ENCODE measurements at places on chromosomes 16 and 17.

DNA sequence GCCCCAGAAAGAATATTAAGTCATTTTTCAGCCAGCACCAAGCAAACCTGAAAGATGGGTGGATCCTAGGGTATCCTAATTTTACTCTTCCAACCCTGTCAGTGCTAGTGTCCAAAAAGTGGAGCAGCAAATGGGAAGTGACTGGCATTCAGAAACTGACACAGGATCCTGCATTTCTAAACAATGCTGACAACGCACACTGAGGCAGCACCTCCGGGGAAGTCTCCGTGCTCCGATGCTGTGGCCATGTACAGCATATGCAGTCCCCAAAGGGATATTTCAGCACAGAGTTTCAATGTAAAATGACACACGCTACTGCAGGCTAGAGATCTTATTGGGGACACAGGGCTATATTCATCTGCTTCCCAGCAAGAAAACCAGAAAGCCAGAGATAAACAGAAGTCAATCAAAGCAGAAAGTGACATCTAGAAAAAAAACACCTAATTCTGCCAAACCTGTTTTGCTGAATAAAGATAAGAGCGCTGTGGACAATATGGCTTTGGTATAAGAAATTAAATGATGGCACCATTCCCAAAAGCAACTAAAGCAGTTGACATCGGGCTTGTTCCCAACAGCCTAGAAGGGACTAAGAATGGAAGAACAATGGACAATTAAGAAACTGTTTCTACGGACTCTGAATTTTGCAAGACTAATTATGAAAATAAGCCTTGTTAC is 17.3 kb downstream of the XYLT1 start:
- no peak for DNase-seq

GRCh38 chr16:35725949-35726348 is 2266.5 kb downstream of the TP53TG3F start:
- no peak for DNase-seq

DNA sequence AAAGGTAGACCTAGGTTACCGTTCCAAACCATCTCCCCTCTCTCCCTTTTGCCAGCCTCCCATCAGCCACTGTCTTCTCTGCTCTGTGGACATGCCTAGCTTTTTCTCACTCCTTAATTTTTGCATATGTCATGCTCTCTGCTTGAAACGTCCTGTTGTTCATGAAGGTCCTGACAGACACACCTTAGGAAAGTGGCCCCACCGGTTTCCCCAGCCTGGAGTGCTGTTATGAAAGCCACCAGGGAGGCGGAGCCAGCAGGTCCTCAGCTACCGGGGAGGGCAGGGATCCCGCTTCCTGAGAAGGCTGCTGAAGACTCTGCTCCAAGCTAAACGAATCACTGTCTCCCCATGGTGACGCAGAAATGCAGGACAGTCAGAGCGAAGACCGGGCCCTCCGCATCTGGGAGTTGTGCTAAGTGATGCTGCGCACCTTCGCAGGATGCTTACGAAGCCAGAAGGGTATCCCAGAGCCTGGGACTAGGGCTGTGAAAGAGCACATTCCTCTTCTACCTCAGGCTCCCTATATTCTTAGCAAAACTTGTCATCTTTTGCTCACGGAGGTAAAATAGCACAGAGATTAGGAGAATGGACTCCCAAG is 2.3 kb upstream of the SLC16A11 start:
- DNase-seq = peak; percentile 92

- peak; percentile 13 for DNase-seq
Measured at GRCh38 chr17:53353919-53354351, 468.8 kb upstream of the KIF2B start.

GRCh38 chr16:397135-397661 is at the start of gene NME4:
Gene NME4, plus strand, starts transcription at chr16:397199. Its CDS starts 24 bp downstream, at chr16:397223.
- DNase-seq = no peak

DNA sequence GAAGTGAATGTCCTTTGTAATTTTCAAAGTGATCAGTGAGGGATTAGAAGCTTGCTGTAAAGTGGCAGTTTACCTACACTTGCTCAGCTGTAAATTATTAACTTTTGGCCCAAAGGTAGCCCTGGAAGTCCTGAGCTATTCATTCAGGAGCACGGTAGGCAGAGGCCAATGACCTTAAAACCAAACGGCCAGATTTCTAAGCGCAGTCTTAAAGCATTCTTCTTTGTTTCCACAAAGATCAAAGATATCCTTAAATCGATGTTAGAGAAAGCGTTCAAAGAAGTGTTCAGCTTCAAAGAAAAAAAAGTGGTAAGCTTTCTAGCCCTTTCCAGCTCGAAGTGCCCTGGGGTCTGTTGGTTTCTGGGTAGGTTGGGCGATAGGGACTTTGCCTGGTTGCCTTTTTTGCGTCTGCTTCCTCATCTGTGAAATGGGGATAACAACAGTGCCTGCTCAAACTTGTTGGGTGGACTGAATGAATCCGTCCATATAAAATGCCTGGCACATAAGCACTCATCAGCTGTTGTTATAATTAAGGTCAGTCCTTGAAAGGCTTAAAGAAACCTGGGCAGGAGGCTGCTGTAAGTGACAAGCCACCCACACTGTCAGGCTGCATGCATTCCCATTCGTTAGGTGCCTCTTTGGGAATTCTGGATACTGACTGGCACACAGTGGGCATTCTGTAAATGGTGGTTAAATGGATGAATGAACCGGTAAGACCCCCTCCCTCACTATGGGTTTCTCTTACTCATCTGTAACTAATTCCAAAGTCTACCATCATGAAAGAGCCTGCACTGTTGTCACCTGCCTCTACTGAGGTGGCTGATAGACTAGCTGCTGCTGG is 113.2 kb downstream of the PRKCA start:
- no peak for DNase-seq

GRCh38 chr17:48382989-48383388 is 47.0 kb downstream of the SKAP1 start:
- no peak for DNase-seq

GRCh38 chr17:19867079-19867328 is 732 bp downstream of the ULK2 start:
- DNase-seq = no peak

- no peak for DNase-seq
Measured at GRCh38 chr17:33377837-33378595, 84.9 kb upstream of the ASIC2 start.

GRCh38 chr17:20218272-20218671 is 209.1 kb downstream of the SPECC1 start:
- DNase-seq = no peak

- no peak for DNase-seq
Measured at GRCh38 chr16:87072101-87072500, 245.1 kb downstream of the C16orf95 start.

DNA sequence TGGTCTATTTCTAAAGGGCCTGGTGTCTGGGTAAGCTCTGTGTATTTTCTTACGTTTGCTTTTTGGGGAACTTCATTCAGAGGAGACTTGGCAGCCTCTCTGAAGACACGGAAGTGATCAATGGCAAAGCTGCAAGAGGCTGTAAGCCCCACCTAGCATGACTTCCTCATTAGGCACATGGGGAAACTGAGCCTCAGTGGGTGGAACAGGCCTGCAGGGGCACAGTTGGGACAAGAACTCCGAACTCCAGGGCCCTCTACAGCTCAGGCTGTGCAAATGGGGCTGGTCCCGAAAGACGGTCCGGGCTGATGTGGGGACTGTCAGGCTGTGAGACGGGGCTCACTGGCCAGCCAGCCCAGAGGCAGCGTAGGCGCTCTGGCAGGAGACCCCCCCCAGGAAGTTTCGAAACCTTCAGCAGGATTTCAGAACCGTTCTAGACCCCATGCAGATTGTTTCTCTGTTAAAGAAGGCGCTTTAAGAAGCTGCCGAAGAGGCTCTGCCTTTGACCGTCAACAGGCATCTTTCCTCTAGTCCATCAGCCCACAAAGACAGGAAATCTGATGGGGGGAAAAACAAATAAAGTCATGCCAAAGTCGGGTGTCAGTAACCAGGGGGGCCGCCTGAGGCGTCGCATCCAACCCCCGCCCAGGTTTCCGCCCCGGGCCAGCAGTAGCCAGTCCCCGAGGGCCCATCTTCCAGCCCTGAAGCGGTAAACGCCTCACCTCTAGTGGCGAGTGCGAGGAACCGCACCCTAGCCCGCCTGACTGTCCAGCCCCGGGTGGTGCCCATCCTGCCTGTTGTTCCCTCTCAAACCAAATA is 79.8 kb upstream of the TBC1D3K start:
- DNase-seq = no peak

DNA sequence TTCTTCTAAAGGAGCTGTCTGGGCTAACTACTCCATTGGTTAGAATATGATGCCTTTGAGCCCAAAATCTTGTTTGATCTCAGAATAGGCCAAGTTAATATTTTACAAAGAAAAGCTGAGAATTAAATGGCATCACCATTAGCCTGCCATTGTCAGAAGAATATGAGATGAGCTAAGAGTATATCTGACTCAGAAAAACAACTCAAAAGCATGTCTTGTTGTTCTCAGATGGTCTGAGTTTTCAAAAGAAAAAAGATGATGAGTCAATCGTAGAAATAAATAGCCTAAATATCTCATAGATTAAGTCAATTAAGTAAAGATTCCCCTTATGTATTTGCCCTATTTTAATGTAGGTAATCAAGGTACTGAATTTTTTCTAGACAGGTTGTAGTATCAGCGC is 197.1 kb upstream of the TBX2 start:
- DNase-seq = no peak

GRCh38 chr17:72465191-72466024 is 344.6 kb downstream of the SOX9 start:
- no peak for DNase-seq

- no peak for DNase-seq
Measured at GRCh38 chr16:66388350-66389139, 22.1 kb downstream of the CDH5 start.

DNA sequence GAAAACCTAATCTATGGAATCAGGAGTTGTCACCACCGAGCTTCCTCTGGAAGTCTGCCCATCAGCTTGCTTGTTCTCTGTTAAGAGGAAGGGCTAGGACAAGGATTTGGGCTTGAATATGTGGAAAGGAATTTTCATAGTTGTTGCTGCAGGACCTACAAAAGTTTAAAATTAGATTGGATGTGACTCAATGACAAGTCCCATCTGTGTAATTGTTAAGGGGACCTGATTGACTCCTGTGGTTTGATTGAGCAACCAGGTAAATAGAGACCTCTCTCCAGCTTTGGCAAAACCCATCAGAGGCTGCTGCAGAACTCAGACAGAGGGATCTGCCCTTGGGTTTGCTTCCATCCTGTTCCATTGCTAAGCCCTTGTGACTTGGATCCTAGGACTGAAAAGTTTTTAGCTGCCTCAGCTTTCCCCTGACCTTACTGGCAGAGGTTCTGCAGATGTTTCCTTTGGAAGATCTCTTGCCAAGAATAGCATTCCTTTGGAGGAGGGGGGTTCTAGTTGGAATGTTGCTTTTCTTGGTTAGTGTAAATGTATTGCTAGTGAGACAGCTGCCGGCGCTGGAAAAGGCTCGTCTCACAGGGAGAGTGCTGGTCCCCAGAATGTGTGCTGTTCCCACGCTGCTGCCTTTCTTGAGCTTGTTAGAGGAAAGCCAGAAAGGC is 50.0 kb downstream of the SF3B3 start:
- DNase-seq = no peak

- DNase-seq = no peak
Measured at GRCh38 chr17:834136-834535, 52.0 kb downstream of the MRM3 start.

- no peak for DNase-seq
Measured at GRCh38 chr16:57688487-57688986, 6.1 kb upstream of the DRC7 start.

DNA sequence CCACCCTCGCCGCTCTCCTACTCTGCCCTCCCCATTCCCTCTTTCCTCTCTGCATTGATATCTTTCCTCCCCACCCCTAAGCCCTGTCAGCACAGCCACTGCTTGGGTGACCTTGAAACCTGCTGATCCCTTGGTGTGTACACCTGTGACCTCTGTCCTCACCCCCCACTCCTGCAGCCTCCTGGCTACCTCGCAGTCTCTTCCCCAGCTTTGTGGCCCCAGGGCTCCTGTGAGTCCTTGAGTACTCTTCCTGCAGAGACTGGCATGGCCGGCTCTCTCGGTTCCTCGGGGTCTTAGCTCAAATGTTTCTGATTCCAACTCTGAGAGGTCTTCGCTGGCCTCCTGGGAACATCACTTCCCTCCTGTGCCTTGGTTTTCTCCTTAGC is 31.7 kb downstream of the ADCY7 start:
- DNase-seq = no peak

DNA sequence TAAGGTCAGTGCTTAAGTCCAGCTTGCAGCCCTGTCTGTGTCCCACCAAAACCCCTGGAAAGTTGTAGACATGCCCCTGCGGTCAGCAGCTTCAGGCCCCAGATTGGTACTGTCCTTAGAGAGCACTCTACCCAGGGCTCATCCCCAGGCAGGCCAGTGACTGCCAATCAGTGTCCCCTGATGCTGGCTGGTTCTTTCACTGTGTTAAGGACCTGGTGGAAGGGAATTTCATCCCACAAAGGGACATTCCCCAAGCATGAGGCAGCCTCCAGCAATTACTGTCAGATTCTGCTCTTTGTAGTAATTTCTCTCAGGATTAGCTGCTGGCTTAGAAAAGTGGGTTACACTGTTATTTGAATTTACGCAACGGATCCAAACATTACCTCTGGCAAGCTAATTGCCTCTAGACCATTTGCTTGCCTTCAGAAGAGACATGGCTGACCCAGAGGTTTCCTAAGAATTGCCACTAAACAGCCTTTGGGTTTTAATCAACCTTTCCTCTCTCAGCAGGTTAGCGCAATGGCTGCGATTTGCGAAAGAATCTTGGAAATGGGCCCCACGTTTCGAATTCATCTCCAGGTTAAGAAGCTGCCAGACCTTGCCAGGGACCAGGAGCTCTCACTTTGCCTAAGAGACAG is 5.9 kb downstream of the IRX6 start:
- no peak for DNase-seq

DNA sequence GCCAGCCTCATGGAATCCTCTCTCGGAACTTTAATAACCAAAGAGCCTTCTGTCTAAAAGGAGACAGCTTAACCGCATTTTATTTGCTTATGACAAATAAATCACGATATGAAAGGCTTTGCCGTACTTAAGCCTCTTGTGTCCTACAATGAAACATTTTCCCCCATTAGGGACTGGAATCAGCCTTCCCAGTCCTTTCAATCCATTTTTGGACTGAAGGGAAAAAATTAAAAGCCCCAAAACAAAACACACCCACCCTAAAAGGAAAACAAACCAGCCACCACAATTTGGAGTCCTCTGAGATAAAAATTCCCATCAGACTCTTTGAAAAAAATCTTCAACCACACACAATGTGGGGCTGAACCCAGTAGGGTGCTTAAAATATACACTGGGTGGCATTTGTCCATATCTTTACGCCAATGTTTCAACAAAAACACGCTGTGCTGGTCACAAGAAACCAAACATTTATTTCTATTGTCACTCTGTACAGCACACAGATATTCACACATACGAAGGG is 3.0 kb downstream of the HOXB4 start:
- DNase-seq = no peak

GRCh38 chr17:1742371-1743087 is at the start of gene SERPINF2:
Gene SERPINF2, plus strand, starts transcription at chr17:1742871. Its CDS starts 2,125 bp downstream, at chr17:1744996.
- DNase-seq = no peak

DNA sequence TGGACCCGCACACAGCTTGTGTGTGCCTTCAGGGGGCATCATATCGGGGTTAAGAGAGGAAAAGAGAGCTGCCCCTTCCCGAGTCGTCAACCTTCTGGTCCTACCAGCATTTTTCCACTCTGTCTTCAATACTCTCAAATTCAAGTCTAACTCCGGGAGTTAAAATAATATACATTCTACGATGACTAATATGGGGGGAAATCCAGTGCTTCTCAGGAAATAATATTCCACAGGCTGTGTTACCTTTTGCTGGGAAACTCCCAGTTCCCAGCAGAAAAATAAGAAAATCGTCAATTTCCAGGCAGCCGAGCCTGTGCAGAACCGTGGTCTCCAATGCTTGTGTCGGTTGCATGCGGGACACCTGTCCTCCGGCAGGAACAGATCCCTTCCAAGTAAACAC is 105.0 kb upstream of the FOXF1 start:
- no peak for DNase-seq

- DNase-seq = no peak
Measured at GRCh38 chr17:80545499-80545826, 825 bp downstream of the RPTOR start.
